ENCODE measurements at places on chromosomes 1 and 21.

- DNase-seq: no peak
These were observed 56.3 kb upstream of the JUN start for GRCh38 chr1:58839846-58840835.

- DNase-seq: no peak
These were observed 39.0 kb upstream of the RUNX3 start for GRCh38 chr1:24968941-24969585.

- no peak for DNase-seq
These were observed 191.4 kb downstream of the AKT3 start for GRCh38 chr1:243658594-243659105.

DNA sequence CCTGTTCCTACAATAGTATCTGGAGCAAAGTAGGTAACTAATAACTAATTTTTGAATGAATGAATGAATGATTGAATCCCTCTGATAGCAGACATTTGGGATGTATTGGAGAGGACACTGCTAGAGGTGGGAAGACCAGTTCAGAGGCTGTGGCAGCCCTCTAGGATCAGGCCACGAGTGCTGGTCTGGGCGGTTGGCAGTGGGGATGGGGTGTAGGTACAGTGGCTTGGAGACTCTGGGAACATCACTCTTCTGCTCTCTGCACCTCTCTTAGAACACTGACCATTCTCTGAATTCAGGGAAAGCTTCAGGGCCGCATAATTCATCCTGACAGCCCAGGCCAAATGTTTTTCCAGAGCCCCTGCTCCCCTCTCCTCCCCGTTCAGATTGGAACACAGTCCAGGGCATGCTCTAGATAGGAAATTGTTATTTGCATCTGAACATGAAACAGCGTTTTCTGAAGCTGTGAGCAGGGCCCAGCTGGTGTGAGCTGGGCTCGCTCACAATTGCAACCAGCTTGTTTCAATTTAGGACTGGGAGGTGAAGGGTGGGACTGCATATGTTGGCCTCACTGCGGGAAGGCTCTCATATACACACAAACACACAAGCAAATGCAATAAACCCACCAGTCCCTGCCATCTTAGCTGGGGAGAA is 253.1 kb upstream of the USP24 start:
- DNase-seq: no peak

- no peak for DNase-seq
These were observed 5.2 kb upstream of the TNNI1 start for GRCh38 chr1:201426479-201427310.

GRCh38 chr1:185646202-185646683 is 87.9 kb upstream of the HMCN1 start:
- no peak for DNase-seq

DNA sequence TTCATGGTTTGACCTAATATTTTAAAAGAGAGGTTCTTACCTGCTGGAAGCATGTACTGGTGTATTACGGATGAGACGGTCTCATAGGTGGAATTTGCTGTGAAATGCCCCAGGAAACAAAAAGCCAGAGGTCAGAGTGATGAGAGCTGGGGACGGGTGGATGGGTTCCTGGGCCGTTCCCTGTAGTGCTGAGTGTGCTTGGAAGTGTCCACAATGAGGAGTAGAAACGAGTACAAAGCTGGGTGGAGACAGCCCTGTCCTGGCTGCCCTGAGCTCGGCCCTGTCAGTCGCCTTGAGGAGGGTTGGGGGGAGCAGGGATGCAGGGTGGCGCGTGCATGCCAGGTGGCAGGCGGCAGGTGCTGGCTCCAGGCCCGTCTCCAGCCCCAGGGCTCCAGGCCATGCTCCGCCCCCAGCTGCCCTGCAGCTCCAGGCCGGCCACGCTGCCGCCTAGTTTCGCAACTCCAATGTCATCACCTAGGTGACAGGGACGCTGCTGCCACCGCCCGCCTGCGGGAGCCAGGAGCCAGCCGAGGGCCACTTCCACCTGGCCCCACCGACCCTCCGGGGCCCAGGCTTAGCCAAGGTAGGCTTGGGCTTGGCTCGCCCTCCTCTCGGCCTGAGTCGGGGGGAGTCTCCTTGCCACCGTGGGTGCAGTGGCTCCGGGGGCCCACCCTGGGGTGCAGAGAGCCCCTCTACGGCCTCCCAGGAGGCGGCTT is 16.4 kb downstream of the TP73 start:
- DNase-seq: peak; percentile 50

DNA sequence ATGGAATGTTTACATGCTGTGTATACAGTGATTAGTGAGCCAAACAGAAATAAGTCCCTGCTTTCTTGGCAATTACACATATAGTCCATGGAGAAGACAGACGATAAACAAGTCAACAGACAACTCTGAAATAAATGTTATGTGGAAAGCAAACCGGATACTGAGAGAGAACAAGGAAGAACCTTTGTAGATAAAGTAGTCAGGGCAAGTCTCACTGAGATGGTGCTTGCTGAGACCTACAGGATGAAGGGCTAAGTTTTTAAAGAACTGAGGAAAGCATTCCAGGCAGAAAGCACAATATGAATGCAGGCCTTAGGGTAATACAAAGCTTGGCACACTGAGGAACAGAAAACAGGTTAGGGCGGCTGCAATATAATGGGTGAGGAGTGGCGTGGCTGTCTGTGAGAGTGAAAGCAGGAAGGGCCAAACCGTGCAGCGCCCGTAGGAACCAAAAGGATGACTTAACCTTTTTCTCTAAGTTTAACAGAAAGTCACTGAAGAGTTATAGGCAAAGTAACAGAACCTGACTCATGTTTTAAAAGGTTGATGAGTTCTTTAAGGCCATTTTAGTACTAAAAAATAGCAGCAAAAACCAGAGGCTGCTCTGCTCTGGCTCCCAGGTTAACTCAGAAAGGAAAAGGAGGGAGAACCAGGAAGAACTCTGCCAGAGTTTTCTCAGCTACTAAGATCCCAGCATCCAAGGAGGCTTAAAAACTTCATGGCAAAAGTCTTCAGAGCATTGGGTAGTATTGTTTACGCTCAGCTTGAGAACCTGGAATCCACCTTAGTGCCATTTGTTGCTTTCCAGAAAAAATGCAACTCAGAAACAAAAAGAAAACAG is 8.7 kb upstream of the TTF2 start:
- DNase-seq: no peak
